ENCODE measurements at places on chromosomes 16 and 17.

- peak; percentile 95 for DNase-seq
Measured at GRCh38 chr17:7004398-7005253, 7.8 kb upstream of the RNASEK start.

GRCh38 chr17:74571621-74572270 lies 4.4 kb upstream of the CD300H start:
- DNase-seq: no peak

DNA sequence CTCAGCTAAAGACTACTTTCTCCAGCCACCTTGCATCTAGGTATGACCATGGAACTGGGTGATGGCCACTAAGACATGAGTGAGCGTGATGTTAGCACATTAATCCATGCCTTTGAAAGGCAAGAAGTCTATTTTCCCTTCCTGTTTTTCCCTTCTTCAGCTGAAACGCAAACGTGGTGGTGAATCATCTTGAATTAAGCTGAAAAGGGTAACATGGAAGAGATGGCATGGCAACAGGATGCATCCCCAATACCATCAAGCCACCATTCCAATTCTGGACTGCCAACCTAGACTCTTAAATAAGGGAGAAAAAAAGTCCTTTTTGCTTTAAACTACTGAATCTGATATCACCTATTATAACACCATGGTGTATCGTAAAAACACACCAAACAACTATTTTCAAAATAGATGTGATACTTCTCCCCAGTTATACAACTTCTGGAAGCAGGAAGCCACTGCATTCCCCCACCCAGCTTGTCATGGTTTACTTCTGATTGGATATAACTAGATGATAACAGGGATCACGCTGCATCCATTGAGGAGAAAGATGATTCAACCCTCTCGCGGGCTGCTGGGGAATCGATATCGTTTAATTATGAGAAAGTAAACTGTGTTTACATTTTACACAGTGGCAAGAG lies 368.6 kb downstream of the CDH13 start:
- DNase-seq: no peak

GRCh38 chr17:31274252-31274651 lies 22.8 kb downstream of the OMG start:
- no peak for DNase-seq

- DNase-seq: peak; percentile 40
Measured at GRCh38 chr16:58128181-58128631, 975 bp downstream of the CFAP20 start.

- no peak for DNase-seq
Measured at GRCh38 chr17:75472119-75472518, 15.7 kb downstream of the TMEM94 start.

- peak; percentile 62 for DNase-seq
Measured at GRCh38 chr16:80006241-80007215, 406.0 kb upstream of the MAF start.

- DNase-seq: peak; percentile 11
Measured at GRCh38 chr17:45905814-45906213, 11.5 kb downstream of the MAPT start.

DNA sequence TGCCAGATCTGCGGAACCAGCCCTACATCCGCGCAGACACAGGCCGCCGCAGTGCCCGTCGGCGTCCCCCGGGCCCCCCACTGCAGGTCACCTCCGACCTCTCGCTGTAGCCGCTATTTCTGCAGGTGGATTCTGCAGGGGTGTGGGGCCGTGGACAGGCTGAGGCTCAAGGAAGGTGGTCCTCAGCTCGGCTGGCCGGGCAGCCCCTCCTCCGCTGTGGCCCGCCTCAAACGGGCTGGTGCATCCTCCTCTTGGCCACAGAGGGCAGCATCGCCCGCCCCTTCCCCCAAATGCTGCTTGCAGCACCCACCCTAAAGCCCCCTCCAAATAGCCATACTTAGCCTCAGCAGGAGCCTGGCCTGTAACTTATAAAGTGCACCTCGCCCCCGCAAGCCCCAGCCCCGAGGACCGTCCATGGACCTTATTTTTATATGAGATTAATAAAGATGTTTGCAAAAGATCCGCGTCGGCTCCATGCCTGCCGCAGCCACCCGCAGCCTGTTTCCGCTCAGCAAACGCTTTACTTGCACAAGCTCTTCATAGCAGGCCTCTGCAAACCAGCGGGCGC lies 14.9 kb downstream of the SPATA32 start:
- DNase-seq: peak; percentile 81

GRCh38 chr17:44197980-44198720 lies 1.5 kb downstream of the ATXN7L3 start:
- DNase-seq: peak; percentile 46

GRCh38 chr17:30207655-30208054 lies 27.8 kb downstream of the SLC6A4 start:
- no peak for DNase-seq

GRCh38 chr17:44559634-44560554 lies 2.6 kb downstream of the FZD2 start:
- peak; percentile 60 for DNase-seq

DNA sequence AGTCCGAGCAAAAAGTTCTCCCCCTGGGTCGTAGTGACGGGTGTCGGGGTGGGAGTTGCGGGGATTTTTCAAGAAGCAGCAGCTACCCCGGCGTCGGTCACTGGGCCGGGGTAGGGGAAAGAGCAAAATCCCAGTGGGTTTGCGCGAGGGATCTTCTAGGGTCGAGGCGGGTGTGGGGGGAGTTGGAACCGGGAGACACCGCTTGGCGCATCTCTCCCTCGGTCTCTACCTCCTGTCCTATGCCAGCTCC lies 2.3 kb upstream of the UBTF start:
- no peak for DNase-seq

DNA sequence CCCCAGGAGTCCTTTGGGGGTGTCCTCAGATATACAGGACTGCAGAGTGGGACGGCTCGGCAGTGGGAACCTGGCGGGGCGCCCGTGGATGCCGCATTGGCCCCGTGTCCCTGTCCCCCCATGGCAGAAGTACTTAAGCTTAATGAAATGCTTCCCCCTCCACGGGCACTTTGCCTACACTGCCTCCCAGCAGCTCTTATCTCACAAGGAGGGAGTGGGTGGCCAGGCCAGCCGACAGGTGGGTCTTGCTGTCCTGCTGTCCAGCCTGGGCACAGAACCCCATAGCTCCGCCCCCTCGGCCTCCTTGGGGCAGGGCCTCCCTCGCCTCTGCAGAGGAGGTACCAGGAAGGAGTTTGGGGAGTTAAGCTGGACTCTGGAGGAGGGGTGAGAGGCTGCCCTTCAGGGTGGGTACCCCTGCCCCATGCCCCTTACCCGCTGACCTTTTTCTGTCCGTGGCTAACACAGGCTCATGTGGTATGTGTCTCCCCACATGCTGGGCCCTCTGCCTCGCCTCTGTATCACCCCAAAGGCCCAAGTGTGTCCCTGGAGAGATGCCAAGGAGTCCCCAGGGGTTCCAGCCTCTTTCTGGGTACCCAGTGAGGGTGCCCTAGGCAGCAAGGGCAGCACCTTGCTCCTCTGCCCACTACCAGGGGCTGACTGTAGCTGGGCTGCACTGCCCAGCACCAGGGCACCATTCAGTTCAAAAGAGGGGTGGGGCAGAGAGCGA lies 8.7 kb downstream of the THRA start:
- peak; percentile 50 for DNase-seq

DNA sequence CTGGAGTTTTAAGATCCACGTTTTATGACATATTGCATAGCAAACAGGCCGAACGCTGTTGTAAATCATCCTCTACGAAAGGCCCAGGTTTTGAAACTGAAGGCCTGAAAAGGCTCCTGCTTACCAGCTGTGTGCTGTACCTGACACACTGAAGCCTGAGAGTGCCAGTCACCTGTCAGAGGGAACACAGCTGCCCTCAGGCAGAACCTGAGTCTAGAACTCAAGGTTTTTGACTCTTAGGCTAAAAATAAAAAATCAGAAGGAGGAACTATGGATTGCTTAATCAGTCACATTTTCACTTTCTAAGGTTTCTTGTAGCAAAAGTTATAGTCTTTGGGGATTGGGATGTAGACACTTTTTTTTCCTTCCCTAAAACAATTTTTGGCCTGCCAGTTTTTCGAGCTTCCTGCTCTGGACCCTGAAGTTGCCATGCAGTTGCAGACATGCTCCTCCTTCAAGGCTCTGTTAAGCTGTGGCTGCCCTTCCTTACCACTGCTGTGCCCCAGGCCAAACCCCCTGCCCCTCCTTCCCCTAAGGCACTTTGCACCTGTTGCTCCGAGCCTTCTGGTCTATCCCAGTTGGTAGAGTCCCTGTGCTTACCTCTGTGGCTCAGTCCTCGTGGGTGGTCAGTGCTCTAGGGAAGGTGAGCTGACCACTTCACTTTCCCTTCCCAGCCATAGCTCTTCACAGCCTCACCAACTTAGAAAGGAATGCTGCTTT lies 56.6 kb downstream of the TENT4B start:
- no peak for DNase-seq

GRCh38 chr16:29996766-29997250 lies 767 bp downstream of the INO80E start:
- no peak for DNase-seq

GRCh38 chr16:8271344-8271743 lies 319.0 kb downstream of the TMEM114 start:
- no peak for DNase-seq

GRCh38 chr17:45939395-45939794 lies 45.0 kb downstream of the MAPT start:
- DNase-seq: no peak

DNA sequence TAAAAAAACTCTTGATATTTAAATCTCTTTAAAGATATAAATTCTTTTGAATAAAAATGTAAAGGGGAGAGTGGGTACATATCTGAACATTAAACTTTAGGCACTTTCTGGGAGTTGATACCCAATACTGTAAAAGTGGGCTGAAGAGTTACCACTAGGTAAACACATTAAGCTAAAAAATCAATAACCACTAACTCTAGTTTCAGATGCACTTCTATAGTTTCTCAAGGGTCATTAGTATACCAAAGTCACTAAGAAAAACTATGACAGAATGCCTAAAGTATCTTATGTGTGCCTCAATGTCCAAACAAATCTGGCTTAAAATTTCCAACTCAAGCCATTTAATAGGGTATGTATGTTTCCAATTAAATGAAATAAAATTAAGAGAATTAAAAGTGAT lies 13.1 kb upstream of the CFDP1 start:
- DNase-seq: no peak

DNA sequence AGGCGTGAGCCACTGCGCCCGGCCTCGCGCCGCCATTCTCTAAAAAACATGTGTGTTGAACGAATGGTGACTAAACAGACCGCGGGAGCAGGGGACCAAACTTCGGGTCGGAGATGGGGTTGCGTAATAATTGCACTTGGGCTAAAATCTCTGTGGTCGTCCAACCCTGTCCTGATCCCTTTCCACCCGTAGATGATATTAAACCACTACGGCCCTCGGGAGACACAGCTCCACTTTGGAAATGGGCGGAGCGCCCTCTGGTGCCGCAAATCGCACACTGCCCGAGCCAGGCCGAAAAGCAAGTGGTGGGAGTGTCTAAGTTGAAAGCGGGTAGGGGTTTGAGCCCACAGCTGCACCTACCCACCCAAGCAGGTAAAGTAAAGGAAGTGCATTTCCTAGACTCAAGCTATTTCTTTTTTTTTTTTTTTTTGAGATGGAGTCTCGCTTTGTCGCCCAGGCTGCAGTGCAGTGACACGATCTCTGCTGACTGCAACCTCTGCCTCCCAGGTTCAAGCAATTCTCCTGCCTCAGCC lies 17.0 kb downstream of the CAVIN1 start:
- peak; percentile 91 for DNase-seq

DNA sequence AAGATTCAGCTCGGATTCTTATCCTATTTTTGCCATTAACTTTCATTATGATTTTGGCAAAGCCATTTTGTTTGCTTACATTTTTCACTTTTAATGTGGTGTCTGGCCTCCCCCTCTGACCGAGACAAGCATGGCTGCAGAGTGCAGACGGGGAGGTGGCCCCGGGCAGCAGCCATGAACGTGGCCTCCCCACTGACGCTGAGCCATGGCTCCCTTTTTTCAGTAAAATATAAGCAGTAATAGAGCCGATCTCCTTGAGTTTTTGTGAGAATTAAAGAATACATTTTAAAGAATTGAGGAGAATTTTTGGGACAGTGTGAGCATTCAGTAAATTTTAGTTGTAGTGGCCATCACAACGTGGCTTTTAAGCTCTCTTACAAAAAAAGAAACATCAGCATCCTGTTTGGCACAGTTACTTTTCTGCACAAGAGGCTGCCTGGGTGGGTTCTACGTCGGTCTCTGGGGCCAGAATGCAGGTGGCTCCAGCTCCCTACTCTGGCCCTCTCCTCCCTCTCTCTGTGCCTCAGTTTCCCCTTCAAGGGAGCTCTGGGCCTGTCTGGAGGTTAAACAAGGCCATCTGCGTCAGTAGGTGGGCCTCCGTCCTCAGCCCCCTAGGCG lies 68.8 kb upstream of the ZNF750 start:
- no peak for DNase-seq

- DNase-seq: no peak
Measured at GRCh38 chr16:83619381-83620150, 188.2 kb upstream of the HSBP1 start.

DNA sequence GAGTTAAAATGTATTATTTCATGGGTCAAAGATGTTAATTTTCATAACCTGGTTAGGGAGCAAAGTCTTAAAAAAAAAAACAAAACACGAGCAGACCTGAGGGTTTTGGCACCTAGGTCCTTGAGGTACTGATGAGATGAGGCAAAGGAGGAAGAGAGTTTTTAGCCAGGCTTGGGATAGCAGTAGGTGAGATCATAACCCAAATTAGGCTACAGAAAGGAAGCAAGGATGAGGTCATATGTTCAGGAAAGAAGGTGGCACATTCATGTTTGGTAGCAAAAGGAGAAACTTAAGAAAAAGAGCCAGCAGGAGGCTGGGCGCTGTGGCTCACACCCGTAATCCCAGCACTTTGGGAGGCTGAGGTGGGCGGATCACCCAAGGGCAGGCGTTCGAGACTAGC lies 2.8 kb downstream of the ATXN1L start:
- no peak for DNase-seq

- DNase-seq: no peak
Measured at GRCh38 chr16:30904114-30904780, 7.8 kb downstream of the CTF1 start.
